ENCODE measurements at places on chromosomes 2 and 18. TPM values are rescaled to one million over a fixed set of nuclear protein-coding genes. Genes with fewer than 3 reads are reported as not detected.

GRCh38 chr2:30234180-30234971, 3.0 kb downstream of the LBH start:
- H3K27me3 ChIP-seq: no peaks in the 10 kb centered on the region
- peaks cover 24% of the 10 kb centered on the region for H3K36me3 ChIP-seq
- peak overlapping the region; percentile 95 for H3K4me3 ChIP-seq
- peak overlapping the region; percentile 81 for H3K27ac ChIP-seq

GRCh38 chr2:29218071-29218470, 102.9 kb downstream of the CLIP4 start:
- H3K4me1 ChIP-seq: no peaks in the 10 kb centered on the region
- no peaks in the 10 kb centered on the region for H3K27me3 ChIP-seq
- no peak overlapping the region for H3K4me3 ChIP-seq
- H3K36me3 ChIP-seq: no peaks in the 10 kb centered on the region
- no peak for DNase-seq

GRCh38 chr18:58808349-58808748, 56.3 kb upstream of the ZNF532 start:
- no peaks in the 10 kb centered on the region for H3K36me3 ChIP-seq
- no peak overlapping the region for H3K27ac ChIP-seq
- no peaks in the 10 kb centered on the region for H3K4me1 ChIP-seq
- DNase-seq: no peak
- no peak overlapping the region for H3K4me3 ChIP-seq

- DNase-seq: no peak
- peak overlapping the region; percentile 72 for H3K27ac ChIP-seq
- H3K4me3 ChIP-seq: peak overlapping the region; percentile 59
- H3K36me3 ChIP-seq: no peaks in the 10 kb centered on the region
Observed at GRCh38 chr2:207506426-207506825, 23.3 kb upstream of the CREB1 start.

The EVA1A gene
- not detected for total RNA-seq

Data from natural killer cell treated with Interleukin-12 subunit alpha and Interleukin-12 subunit beta and Interleukin-15 and Interleukin-18, amount 100 ng/mL, for 72 hours (primary cell).